Activated CD4-positive, alpha-beta T cell treated with anti-CD3 and anti-CD28 coated beads, Interleukin-2, amount 10 ng/mL, durations not matched to agents 7 days and 5 days (primary cell): ENCODE measurements at places on chromosomes 3 and 15. TPM values are rescaled to one million over a fixed set of nuclear protein-coding genes. Genes with fewer than 3 reads are reported as not detected.

GRCh38 chr3:155895379-155895900 lies 25.0 kb downstream of the GMPS start:
- DNase-seq = no peak

Gene ERICH6
- 0.50 TPM for total RNA-seq

- no peak for DNase-seq
Observed at GRCh38 chr3:192122832-192123594, 604.3 kb downstream of the FGF12 start.

GRCh38 chr3:186352369-186352768 lies 9.7 kb downstream of the DGKG start:
- no peak for DNase-seq

DNA sequence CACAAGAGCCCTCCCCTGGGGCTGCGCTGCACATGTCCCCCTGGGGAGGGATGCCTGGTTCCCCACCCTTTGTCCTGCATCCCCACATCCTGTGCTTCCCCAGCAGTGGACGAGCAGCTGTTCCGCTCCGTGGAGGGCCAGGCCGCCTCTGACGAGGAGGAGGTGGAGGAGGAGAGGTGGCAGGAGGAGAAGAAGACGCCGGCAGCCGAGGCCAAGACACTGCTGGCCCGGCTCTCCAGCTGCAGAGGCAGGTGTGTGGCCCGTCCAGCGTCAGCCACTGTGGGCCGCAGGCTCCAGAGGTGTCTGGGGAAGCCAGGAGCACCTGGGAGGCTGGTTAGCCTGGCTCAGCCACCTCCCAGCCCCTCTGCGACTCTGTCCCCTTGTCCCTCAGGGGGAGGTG lies 27.9 kb upstream of the GP9 start:
- DNase-seq = no peak

- no peak for DNase-seq
Observed at GRCh38 chr3:134952371-134952770, 157.3 kb downstream of the EPHB1 start.

Gene IFT57
- total RNA-seq = 25.7 TPM

Gene TMEM40
- not detected for total RNA-seq

DNA sequence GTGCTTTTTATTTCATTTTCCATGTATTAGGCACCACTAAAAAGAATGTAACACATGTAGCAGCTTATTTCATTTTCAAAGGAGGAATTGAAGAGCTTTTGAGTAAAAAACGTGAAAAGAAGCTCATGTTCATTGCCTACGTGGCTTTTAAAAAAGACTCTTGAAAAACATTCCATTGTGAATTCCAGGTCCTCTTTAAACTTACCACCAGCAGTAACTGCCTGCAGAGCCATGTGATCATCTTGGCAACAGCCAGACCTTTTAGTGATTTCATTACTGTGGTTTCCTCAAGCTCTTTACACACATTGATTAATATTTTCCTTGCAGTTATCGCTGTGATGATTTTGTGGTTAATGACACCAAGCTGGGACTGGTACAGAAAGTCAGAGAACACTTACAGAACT lies 43.8 kb upstream of the FBXL22 start:
- DNase-seq = no peak

- DNase-seq = no peak
Observed at GRCh38 chr3:32641356-32641755, 43.6 kb upstream of the CNOT10 start.

GRCh38 chr3:175381685-175382084 lies 522.6 kb downstream of the NAALADL2 start:
- no peak for DNase-seq

Gene VEPH1
- not detected for total RNA-seq
